ENCODE measurements at places on chromosomes 6 and 20.

DNA sequence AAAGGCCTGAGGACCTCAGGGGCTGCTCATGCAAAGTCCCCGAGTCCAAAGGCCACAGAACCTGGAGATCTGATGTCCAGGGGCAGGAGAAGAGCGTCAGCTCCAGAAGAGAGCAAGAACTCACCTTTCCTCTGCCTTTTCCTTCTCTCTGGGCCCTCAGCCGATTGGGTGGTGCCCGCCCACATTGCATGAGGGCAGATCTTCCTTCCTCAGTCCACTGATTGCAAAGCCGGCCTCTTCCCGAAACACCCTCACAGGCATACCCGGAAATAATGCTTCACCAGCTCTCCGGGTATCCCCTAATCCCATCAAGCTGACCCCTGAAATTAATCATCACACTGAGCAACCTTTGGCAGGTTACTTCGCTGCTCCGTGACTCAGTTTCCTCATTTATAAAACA is 33.4 kb downstream of the SPDEF start:
- H3K27ac ChIP-seq = no peak overlapping the region
- DNase-seq = no peak
- no peaks in the 10 kb centered on the region for H3K27me3 ChIP-seq
- peaks cover 14% of the 10 kb centered on the region for H3K4me1 ChIP-seq

DNA sequence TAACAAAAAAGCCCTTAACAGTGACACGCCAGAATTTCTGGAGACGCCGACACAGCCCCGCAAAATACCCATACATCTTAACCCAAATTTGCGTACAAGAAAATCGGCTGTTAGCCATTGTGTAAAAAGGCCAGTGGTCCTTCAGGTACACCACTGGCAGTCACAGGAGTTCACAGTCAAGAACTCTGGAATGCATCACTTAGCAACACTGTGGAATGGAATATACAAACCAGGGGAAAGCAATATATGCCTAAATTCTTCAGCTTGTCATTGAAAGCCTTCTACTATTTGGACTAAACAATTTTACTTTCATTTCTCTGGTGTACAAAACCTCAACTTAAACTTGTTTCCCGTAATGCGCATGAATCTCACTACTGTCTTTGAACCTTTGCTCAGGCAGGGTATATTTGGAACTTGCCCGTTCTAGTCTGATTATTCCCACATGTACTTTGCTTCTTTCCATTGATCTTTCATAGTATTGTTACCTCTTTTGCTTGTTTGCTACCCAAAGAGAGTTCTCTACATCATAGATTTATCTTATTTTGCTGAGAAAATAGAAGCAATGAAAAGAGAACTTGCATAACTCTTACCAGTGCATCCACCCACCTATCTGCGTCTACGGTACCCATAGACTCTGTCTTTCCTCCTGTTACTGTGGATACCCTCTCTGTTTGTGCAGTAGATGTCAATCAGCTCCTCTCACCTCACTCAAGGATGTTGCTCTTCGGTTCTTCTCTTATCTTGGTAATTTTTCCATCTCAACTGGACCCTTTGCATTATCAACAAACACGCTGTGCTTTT is at the start of gene ARMH2:
Gene ARMH2, minus strand, starts transcription at position 178 of the 801 bp plus-strand sequence. Its CDS starts 60 bp downstream, at position 118.
- no peak within 1 kb of the TSS for H3K4me3 ChIP-seq
- no peak within 1 kb of the TSS for H3K27ac ChIP-seq
- no peaks in the 10 kb centered on the region for H3K27me3 ChIP-seq
- no peak for DNase-seq
- no peaks in the 10 kb centered on the region for H3K4me1 ChIP-seq

DNA sequence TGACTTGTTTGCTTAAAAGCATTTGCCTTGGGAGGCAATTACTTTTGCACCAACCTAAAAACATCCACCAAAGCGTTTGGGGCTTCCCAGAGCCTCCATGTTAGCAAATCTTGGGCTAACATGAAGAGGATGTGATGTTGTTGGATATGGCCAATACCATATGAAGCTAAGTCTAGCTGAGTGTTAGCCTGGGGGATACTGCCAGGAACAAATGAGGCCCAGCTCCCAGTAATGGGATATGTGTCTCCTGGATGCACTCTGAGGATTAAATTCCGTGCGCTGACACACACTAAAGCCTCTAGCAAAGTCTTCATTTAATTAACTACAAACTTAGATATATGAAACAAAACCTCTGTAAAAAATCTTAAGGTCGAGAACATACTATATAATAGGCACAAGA is 35.3 kb upstream of the HBS1L start:
- no peak overlapping the region for H3K4me3 ChIP-seq
- no peak overlapping the region for H3K27ac ChIP-seq
- no peaks in the 10 kb centered on the region for H3K27me3 ChIP-seq

GRCh38 chr20:1337441-1337840 is 8.5 kb upstream of the SDCBP2 start:
- no peaks in the 10 kb centered on the region for H3K36me3 ChIP-seq
- H3K27me3 ChIP-seq = no peaks in the 10 kb centered on the region
- peaks cover 15% of the 10 kb centered on the region for H3K4me1 ChIP-seq

GRCh38 chr20:8664778-8665177 is 404.1 kb upstream of the PLCB4 start:
- H3K4me3 ChIP-seq = no peak overlapping the region
- H3K27ac ChIP-seq = no peak overlapping the region
- no peaks in the 10 kb centered on the region for H3K4me1 ChIP-seq

DNA sequence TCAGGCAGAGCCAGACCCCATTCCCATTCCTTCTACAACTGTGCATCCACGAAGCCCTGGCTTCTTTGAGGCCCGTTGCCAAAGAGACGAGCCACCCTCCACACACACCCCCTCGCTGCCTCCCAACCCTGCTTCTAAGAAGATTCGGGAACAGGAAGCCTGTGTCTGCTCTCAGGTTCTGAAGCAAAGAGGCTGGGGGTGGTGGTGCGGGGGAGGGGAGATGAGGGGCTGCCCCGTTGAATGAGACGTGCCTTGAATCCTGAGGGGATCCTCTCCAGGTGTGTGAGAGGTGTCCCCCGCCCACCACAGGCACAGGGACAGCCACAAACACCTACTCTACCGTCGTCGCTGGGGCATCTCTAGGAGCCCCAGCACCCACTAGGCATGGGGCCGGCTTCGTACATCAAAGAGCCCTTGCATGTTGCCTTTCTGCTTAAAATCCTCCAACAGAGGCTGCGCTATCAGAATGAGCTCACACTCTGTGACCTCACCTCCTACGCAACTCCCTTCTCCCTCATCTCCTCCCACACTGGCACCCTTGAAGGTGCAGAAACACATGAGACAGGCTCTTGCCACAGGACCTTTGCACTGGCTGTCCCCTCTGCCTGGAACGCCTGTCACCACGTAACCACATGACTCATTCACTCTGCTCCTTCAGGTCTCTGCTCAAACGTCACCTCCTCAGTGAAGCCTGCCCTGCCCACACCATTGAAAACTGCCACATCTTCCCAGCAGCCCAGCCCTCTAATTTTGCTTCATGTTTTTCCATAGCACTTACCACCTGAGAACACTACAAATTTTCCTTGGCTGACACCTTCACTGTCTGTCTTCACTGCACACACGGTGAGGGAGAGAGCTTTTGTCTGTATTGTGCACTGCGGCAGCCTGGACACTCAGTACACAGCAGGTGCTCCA is 58.5 kb downstream of the PREX1 start:
- H3K27ac ChIP-seq = peak overlapping the region; percentile 66
- peak; percentile 77 for DNase-seq
- peaks cover 94% of the 10 kb centered on the region for H3K4me1 ChIP-seq
- peak overlapping the region; percentile 12 for H3K4me3 ChIP-seq

GRCh38 chr6:140079328-140079727 is 704.9 kb upstream of the CITED2 start:
- no peak for DNase-seq
- no peaks in the 10 kb centered on the region for H3K27me3 ChIP-seq
- H3K27ac ChIP-seq = no peak overlapping the region
- H3K4me1 ChIP-seq = no peaks in the 10 kb centered on the region
- H3K36me3 ChIP-seq = no peaks in the 10 kb centered on the region
- H3K4me3 ChIP-seq = no peak overlapping the region

- H3K36me3 ChIP-seq = no peaks in the 10 kb centered on the region
- peaks cover 8% of the 10 kb centered on the region for H3K4me1 ChIP-seq
- no peaks in the 10 kb centered on the region for H3K27me3 ChIP-seq
- no peak overlapping the region for H3K4me3 ChIP-seq
- DNase-seq = no peak
- no peak overlapping the region for H3K27ac ChIP-seq
These were observed 12.1 kb downstream of the NRSN2 start for GRCh38 chr20:358891-359555.

GRCh38 chr20:60073504-60073903 is 115.3 kb downstream of the CDH26 start:
- no peaks in the 10 kb centered on the region for H3K36me3 ChIP-seq
- no peak for DNase-seq
- H3K27ac ChIP-seq = no peak overlapping the region

GRCh38 chr6:34152806-34153520 is 7.1 kb upstream of the GRM4 start:
- H3K4me3 ChIP-seq = no peak overlapping the region
- H3K36me3 ChIP-seq = no peaks in the 10 kb centered on the region

GRCh38 chr6:44706011-44706410 is 318.5 kb downstream of the CDC5L start:
- no peak overlapping the region for H3K4me3 ChIP-seq
- no peaks in the 10 kb centered on the region for H3K27me3 ChIP-seq
- no peak overlapping the region for H3K27ac ChIP-seq
- DNase-seq = no peak
- H3K36me3 ChIP-seq = no peaks in the 10 kb centered on the region
- no peaks in the 10 kb centered on the region for H3K4me1 ChIP-seq

- H3K36me3 ChIP-seq = no peaks in the 10 kb centered on the region
- no peaks in the 10 kb centered on the region for H3K4me1 ChIP-seq
- H3K4me3 ChIP-seq = no peak overlapping the region
- no peak overlapping the region for H3K27ac ChIP-seq
- no peaks in the 10 kb centered on the region for H3K27me3 ChIP-seq
These were observed 125.6 kb upstream of the MAFB start for GRCh38 chr20:40814631-40814960.

- H3K36me3 ChIP-seq = no peaks in the 10 kb centered on the region
- H3K4me1 ChIP-seq = no peaks in the 10 kb centered on the region
- no peak for DNase-seq
- no peaks in the 10 kb centered on the region for H3K27me3 ChIP-seq
These were observed 198.1 kb upstream of the EXOC2 start for GRCh38 chr6:890995-891394.

DNA sequence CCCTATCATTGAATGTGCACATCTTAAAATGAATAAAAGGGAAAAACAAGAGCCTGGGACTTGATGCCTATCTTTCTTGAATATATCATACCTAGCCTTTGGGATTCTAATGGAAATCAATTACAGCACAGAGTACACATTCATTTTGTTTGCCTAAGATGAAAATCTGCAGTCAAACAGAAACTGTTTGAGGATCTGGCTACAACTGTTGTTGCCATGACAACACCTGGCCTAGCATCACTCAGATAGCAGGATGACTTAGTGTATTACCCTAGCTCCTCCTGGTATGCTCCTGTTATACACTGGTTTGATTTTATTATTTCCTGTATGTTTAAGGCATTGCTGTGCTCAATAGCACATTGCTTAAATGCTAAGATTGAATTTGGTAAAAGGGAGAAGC is 71.5 kb upstream of the LAMP5 start:
- H3K4me3 ChIP-seq = no peak overlapping the region
- H3K4me1 ChIP-seq = no peaks in the 10 kb centered on the region
- no peaks in the 10 kb centered on the region for H3K27me3 ChIP-seq
- no peaks in the 10 kb centered on the region for H3K36me3 ChIP-seq

GRCh38 chr20:1754749-1755148 is 97.2 kb upstream of the SIRPG start:
- H3K4me3 ChIP-seq = no peak overlapping the region
- no peaks in the 10 kb centered on the region for H3K36me3 ChIP-seq
- no peaks in the 10 kb centered on the region for H3K4me1 ChIP-seq
- no peaks in the 10 kb centered on the region for H3K27me3 ChIP-seq

- no peak for DNase-seq
- no peak overlapping the region for H3K27ac ChIP-seq
- H3K36me3 ChIP-seq = no peaks in the 10 kb centered on the region
- H3K4me1 ChIP-seq = no peaks in the 10 kb centered on the region
These were observed 31.6 kb upstream of the HLA-DQA2 start for GRCh38 chr6:32709625-32710024.
